ENCODE measurements at places on chromosomes 16 and 17. TPM values are rescaled to one million over a fixed set of nuclear protein-coding genes. Genes with fewer than 3 reads are reported as not detected.

CISD3 gene
- total RNA-seq, result 37.4 TPM

RNF157 gene
- 4.9 TPM for total RNA-seq

GRCh38 chr16:30757316-30757715 is 4.5 kb downstream of the CFAP119 start:
- peaks cover 34% of the 10 kb centered on the region for H3K36me3 ChIP-seq
- H3K4me3 ChIP-seq, result no peak overlapping the region
- DNase-seq, result no peak
- no peak overlapping the region for H3K27ac ChIP-seq

GRCh38 chr16:31202414-31203375 is at the start of gene PYCARD:
Gene PYCARD, minus strand, starts transcription at chr16:31202760. Its CDS starts 70 bp downstream, at chr16:31202690.
- H3K4me1 ChIP-seq, result peaks cover 41% of the 10 kb centered on the region
- H3K36me3 ChIP-seq, result peaks cover 6% of the 10 kb centered on the region
- DNase-seq, result peak; percentile 43
- H3K27ac ChIP-seq, result peak within 1 kb of the TSS; percentile 67
- peak within 1 kb of the TSS; percentile 67 for H3K4me3 ChIP-seq
- no peaks in the 10 kb centered on the region for H3K27me3 ChIP-seq

CAPN15 gene
- total RNA-seq, result 186 TPM

DNA sequence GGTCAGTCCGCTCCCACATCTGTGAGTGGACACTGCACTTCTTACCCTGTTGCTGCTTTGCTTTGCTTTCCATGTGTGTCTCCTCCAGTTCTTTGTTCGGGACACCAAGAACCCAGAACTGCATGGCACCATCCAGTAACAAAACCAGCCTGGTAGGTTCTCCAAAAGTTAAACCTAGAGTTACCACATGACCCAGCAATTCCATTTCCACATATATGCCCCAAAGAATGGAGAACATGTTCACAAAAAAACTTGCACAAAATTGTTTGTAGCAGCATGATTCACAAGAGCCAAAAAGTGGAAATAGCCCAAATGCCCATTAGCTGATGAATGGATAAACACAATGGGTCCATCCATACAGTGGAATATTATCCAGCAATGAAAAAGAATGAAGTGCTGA is 10.3 kb upstream of the CCL22 start:
- H3K36me3 ChIP-seq, result no peaks in the 10 kb centered on the region
- no peak for DNase-seq
- peaks cover 4% of the 10 kb centered on the region for H3K4me1 ChIP-seq
- H3K27me3 ChIP-seq, result peaks cover 2% of the 10 kb centered on the region

RRAD gene
- total RNA-seq, result 1.8 TPM

GRCh38 chr16:28974007-28974436 is 556 bp upstream of the SPNS1 start:
- H3K27me3 ChIP-seq, result no peaks in the 10 kb centered on the region
- peak overlapping the region; percentile 65 for H3K4me3 ChIP-seq
- H3K4me1 ChIP-seq, result peaks cover 18% of the 10 kb centered on the region
- peaks cover 11% of the 10 kb centered on the region for H3K36me3 ChIP-seq
- H3K27ac ChIP-seq, result peak overlapping the region; percentile 57

GRCh38 chr17:43936434-43936833 is 5.8 kb downstream of the PPY start:
- H3K4me3 ChIP-seq, result no peak overlapping the region
- H3K27me3 ChIP-seq, result peaks cover 3% of the 10 kb centered on the region
- H3K27ac ChIP-seq, result no peak overlapping the region
- no peak for DNase-seq
- no peaks in the 10 kb centered on the region for H3K36me3 ChIP-seq

DNA sequence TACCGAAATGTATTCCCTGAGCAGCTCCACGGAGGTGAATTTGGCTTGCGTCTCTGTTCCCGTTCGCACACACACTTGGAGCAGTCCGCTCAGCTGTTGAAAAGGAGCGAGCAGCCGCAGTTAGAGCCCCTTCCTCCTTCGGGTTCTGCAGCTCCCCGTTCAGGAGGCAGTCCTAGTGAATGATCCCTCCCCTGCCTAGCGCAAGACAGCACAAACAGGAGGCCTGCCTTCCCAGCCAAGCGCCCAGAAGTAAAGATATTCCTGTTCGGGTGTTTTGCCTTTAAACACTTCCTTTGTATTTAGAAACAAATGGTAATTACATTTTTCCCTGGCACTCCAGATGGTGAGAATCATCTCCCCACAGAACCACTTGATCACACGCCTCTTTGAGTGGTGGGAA is 64.7 kb downstream of the ABCC12 start:
- DNase-seq, result no peak
- no peak overlapping the region for H3K27ac ChIP-seq
- no peaks in the 10 kb centered on the region for H3K36me3 ChIP-seq
- no peak overlapping the region for H3K4me3 ChIP-seq
- H3K27me3 ChIP-seq, result no peaks in the 10 kb centered on the region

DNA sequence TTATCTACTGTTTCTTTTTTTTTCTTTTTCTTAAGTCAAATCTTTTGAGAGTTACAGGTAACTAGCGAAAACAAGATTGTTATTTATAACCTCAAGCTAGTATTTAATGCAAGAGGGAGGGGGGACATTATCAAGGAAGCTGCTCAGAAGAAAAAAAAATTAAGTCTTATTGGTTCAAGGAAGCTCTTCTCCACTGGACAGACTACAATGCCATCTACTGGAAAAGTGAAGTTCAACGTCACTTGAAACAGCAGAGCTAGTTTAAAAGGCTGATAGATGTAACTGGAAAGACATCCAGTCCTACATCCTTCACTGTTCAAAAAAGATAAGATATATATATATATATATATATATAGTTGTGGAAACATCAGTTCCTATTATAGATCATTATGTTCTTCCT is 418.0 kb upstream of the PSMD7 start:
- H3K4me1 ChIP-seq, result no peaks in the 10 kb centered on the region
- no peak for DNase-seq
- H3K27me3 ChIP-seq, result no peaks in the 10 kb centered on the region
- H3K36me3 ChIP-seq, result no peaks in the 10 kb centered on the region
- H3K4me3 ChIP-seq, result no peak overlapping the region

All from natural killer cell (primary cell).